Smooth muscle cell of the brain vasculature (primary cell): ENCODE measurements at places on chromosomes 4 and X.

DNA sequence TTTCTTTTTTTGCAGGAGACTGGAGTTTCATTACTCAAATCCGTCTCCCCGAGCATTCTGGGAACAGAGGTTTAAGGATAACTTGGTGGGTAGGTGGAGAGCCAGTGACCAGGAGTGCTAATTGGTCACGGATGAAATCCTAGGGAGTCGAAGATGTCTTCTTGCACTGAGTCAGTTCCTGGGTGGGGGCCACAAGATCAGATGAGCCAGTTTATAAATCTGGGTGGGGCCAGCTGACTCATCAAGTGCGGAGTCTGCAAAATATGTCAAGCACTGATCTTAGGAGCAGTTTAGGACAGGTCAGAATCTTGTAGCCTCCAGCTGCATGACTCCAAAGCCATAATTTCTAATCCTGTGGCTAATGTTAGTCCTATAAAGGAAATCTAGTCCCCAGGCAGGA lies 741.3 kb downstream of the PCDH7 start:
- DNase-seq: no peak

GRCh38 chrX:107750861-107751445 lies 24.6 kb downstream of the TSC22D3 start:
- DNase-seq: no peak

DNA sequence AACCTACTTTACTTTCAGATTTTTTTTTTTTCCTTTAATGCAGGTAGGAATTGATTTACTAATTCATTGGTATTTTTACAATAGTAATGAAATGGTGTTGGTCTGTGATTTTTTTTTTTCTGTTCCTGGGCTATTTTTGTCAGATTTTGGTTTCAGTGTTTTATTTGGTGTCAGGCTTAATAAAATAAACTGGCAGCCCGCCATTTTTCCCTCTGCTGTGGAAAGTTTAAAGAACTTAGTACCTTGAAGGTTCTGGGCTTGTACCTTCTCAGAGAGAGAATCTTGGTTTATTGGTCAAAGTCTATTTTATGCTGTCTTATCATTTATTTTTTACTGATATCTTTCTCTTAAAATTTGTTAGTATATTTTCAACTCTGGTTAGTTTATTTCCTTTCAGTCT lies 64.0 kb upstream of the RHOH start:
- no peak for DNase-seq

GRCh38 chr4:54661169-54661568 lies 3.4 kb downstream of the KIT start:
- no peak for DNase-seq

DNA sequence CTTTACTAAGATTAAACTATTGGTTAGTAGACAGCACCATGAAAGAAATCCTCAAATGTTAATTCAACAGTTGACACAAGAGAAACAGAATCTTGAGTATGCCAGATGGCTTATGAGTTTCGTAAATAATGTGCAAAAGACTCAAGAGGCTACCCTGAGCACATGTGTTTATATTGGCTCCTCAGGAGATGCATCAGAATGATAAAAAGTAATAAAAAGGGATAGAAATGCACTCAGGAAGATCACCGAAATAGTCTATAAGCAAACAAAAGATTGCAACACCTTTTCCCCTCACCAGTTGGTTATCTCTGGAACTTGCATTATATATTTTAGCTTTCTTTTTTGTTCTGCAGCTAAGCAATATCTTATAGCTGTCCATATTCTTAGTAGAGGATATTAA lies 84.4 kb downstream of the SCFD2 start:
- no peak for DNase-seq

GRCh38 chrX:7139202-7140081 lies 8.1 kb upstream of the STS start:
- DNase-seq: peak; percentile 70

DNA sequence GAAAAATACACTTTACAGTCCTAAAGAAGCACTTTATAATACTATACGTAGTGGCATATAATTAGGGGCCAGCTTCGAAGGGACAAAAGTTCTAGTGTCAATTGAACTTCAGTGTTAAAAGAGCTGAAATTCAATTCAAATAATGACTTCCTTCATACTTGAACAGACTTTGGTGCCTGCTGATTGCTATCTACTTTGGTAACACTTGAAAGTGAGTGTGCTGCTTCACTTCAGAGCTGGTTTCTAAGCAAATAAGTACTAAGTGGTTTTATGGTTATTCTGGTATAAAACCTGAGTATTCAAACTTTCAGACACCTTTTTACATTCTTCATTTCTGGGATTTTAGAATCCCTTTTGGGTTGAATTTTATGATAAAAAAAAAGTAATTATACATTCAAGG lies 107.0 kb downstream of the SLC4A4 start:
- no peak for DNase-seq

DNA sequence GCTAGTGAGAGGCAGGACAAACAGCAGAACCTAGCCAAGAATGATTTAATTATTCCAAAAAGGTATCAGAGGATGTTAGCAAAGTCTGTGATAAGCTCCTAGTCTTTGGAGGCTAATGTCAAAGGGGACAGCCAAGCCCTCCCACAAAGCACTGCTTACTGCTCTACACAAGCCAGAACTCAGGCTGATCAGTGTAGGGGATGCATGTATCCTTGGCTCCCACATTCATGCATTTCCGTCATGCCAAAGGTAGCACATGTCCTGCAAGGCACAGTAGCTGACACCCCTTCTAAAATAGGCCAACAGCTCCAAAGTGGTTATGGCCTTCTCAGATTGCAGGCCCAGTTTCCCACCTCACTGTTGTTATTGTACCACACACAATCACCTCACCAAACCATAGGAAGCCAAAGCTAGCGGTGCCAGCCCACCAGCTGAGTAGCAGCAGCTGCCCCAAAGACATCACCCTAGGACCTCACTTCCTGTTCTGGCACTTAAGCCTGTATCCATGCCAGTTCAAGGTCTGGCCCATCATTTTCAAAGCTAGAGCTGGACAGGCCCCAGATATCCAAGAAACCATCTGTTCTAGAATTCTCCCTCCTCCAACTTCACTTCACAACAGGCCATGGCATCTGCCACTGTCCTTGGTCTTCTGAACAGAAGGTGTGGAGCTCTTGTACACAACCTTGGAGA lies 40.9 kb downstream of the TSPAN5 start:
- DNase-seq: no peak

- no peak for DNase-seq
These were observed 84.6 kb upstream of the PACRGL start for GRCh38 chr4:20615486-20616260.

DNA sequence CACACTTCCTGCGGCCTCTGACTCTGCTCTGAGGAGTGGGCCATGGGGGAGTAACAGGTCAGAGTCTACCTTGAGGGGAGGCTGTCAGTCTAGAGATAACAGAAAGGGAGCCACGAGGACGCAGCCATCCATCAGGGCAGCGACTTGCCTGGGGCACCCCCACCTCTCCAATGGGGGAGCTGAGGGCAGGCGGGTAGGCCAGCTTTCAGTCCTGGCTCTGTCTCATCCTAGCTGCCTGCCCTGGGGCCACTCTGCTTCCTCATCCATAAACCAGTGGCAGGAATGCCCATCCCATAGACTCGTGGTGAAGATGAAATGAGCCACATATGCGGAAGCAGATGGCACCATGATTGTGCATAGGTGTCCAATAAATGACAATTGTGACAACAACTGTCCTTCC lies 13.2 kb downstream of the MAGED2 start:
- no peak for DNase-seq

DNA sequence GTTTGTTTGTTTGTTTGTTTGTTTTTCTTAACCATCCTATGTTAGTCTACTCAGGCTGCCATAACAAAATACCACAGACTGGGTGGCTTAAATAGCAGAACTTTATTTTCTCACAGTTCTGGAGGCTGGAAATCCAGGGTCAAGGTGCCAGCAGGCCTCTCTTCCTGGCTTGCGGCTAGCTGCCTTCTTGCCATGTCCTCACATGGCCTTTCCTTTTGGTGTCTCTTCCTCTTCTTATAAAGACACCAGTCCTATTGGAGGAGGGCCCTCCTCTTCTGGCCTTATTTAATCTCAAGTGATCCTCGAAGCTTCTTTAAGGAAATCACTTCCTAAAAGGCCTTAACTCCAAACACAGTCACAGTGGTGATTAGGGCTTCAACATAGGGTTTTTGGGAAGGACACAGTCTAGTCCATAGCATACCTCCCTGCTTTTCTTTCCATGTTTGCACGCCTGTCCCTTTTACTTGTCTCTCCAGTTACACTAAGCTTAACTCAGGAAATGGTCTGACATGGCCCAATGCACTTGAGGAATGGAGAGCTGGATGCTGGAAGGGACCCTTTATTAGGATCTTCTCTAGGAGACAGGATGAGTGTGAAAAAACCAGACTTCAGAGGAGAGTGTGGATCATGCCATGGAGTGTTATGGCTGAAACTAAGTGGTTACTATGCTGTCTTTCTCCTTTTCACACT lies 36.0 kb upstream of the MGST2 start:
- DNase-seq: no peak

GRCh38 chr4:134627366-134627765 lies 425.8 kb upstream of the PABPC4L start:
- no peak for DNase-seq

DNA sequence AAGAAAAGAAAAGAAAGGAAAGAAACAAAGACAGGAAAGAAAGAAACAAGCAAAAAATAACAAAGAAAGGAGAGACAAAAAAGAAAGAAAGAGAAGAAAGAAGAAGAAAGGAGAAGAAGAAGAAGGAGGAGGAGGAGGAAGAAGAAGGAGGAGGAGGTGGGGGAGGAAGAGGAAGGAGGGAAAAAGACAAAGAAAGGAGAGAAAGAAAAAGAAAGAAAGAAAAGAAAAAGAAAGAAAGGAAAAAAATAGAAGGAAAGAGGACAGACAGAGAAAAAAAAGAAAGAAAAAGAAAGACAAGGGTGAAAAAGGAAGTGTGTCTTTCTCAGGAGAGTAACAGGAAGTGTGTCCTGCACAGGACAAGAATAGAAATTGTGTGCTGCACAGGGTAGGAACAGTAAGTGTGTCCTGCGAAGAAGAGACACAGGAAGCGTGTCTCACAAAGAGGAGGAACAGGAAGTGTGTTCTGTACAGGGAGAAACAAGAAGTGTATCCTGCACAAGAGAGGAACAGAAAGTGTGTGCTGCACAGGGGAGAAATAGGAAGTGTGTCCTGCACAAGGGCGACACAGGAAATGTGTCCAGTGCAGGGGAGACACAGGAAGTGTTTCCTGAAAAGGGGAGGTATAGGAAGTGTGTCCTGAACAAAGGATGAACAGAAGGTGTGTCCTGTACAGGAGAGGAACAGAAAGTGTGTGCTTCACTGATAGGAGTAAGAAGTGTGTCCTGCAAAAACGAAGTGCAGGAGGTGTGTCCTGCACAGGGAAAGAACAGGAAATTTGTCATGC lies 101.2 kb downstream of the ARSF start:
- no peak for DNase-seq

GRCh38 chr4:143026459-143027170 lies 158.1 kb upstream of the USP38 start:
- DNase-seq: no peak

DNA sequence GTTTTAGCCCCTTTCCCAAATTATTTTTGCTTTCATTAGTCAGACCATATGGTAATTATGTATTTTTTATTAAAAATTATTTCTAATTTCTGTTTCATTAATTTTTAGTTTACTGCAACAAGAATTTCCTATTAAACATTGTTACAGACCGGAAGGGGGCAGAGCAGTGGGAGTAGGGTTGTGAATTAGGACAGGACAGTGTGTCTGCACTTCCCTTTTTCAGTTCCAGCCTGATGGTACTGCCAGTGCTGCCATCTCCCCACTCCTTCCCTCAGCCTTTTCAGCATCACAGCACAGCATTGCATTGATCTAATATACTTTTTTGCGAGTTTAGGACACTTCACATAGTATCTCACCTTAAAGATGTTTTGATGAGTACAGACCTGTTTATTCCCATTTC lies 76.5 kb downstream of the STIM2 start:
- no peak for DNase-seq
